SJCRH30 (cell line): ENCODE measurements at places on chromosomes 4 and X. TPM values are rescaled to one million over a fixed set of nuclear protein-coding genes. Genes with fewer than 3 reads are reported as not detected.

GRCh38 chrX:44157283-44157682 lies 184.1 kb upstream of the NDP start:
- no peak for DNase-seq

DNA sequence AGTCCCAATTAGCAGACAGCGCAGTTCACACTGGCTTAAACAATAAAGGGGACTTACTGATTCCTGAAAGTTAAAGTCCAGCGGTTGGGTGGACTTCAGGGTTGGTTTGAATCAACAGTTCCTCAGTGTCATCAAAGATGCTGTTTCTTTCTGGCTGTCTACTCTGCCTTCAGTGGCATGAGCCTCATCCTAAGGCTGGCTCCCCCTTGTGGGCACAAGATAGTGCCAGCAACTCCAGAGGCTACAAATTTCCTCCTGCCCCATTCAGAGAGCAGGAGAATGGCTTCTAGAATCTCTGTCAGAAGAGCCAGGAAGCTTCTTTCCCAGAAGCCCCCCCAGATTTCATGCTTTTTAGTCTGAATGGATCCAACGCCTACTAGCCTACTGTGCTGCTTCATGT lies 82.4 kb upstream of the MTM1 start:
- peak; percentile 38 for DNase-seq

The SLC38A5 gene
- total RNA-seq, result 13.8 and 15.4 TPM in 2 replicates

GRCh38 chr4:35163168-35163567 lies 1081.1 kb downstream of the ARAP2 start:
- DNase-seq, result no peak

- DNase-seq, result peak; percentile 22
Measured at GRCh38 chr4:140603286-140603685, 34.5 kb upstream of the UCP1 start.

DNA sequence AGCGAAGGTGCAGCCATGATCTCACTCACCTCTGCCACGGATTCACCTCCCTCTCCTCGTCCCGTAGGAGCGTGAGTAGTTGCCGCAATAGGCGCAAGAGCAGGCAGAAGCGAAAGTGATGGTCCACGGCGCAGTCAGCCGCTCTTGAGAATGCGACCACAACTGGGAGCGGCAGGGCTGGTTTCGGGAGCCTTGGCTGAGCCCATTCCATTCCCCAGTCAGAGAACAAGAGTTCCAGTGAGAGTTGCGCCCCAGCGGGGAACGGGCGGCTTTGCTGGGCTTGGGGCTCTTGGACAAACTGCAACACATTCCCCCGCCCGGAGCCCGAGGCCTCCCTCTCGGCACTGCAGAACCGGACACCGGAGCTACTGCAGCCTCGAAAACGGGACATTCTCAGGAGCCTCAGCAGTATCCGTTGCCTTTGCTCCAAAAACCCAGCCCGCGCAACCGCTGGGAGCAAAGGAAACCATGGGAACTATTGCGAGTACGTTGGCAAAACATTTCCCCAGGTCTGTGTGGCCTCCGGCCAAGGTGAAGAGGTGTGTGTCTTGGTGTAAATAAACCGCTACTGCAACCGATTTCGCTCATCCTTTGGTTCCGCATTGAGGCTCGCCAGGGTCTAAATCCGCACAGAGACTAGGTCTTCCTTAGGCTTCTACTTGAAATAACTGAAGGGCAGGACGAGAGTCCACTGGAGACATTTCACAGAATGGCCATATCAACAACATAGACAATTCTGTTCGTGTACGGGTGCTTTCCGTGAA lies 5.7 kb upstream of the ZBTB33 start:
- DNase-seq, result peak; percentile 66

DNA sequence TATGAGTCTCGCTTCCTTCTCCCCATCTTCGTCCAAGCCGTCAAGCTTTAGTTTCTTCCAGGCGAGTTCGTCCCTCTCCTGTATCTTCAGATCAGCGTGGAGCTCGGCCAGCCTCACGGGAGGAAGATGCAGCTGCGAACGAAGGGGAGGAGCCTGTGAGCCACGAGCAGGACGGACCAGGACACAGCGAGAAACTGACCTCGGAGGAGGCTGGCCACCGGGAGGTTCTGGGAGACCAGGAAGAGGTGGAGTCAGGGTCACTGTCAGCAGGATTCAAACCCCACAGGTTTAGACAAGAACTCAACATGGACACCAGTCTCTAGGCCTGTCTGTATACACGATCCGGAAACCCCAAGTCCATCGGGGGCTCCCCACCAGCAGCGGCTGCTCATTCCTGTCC lies 7.3 kb downstream of the LRPAP1 start:
- DNase-seq, result no peak

DNA sequence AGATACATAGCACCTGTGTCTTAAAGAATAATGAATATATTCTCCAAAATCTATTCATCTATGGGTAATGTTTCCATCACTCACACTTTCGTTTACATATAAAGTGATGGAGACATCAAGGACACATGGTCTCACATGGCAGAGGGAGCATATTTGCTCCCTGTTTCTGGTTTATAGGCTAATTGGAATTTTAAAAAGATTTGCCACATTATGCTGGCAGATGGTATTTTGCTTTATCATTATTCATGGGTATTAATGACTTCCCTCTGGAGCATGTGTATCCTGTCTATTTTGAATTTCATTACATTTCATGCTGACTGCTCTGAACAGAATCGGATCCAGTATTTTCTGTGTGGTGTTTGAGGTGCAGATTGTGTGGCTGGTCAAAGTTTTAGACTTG lies 79.0 kb downstream of the PDGFRA start:
- DNase-seq, result no peak

The DTHD1 gene
- not detected in 2 replicates for total RNA-seq

- peak; percentile 33 for DNase-seq
Measured at GRCh38 chr4:102449751-102450352, 51.3 kb upstream of the NFKB1 start.

The IL21 gene
- total RNA-seq, result not detected in 2 replicates

DNA sequence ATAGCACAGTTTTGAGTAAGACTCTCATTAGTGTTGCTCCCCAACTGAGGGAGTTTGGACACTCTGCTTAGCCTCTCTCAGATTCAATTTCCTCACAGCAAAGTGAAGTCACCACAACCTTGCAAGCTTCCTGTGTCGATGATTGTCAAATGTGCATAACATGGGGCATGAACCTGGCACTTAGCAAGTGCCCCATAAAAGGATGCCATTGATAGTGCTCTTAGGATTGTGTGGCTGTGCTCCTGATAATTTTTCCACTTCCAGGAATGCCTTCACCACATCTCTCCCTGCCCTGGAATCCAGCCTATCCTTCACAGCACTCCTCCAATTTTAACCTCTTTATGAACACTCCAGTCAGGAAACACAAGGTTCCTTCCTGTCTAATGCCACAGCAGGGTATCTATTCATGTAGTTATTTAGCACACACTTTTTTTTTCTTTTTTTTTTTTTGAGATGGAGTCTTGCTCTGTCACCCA lies 309.4 kb downstream of the PPP3CA start:
- DNase-seq, result no peak

GRCh38 chr4:150960818-150961217 lies 54.3 kb downstream of the LRBA start:
- DNase-seq, result peak; percentile 55

GRCh38 chr4:121479808-121480207 lies 99.0 kb upstream of the QRFPR start:
- DNase-seq, result no peak

DNA sequence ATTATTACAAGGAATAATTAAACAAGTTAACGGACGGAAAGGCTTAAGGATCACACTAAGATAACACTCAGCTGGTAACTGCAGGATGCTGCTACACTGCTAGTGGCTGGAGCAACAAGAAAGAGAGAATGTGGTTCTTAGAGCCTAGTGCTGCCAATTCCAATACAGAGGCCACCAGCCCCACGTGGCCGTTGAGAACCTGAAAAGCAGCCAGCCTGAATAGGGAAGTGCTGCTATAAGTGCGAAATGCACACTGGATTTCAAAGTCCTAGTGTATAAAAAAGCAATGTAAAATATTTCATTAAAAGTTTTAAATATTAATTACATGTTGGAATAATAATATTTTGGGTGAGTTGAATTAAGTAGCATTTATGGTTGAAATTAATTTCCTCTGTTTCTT lies 257.3 kb upstream of the TAPT1 start:
- no peak for DNase-seq

GRCh38 chrX:85084770-85085393 lies 81.2 kb downstream of the APOOL start:
- DNase-seq, result peak; percentile 49

GRCh38 chr4:82053396-82053795 lies 320.4 kb downstream of the HNRNPD start:
- DNase-seq, result no peak

GRCh38 chrX:774536-774935 lies 143.9 kb downstream of the SHOX start:
- no peak for DNase-seq

The TCEAL6 gene
- total RNA-seq, result not detected in 2 replicates

DNA sequence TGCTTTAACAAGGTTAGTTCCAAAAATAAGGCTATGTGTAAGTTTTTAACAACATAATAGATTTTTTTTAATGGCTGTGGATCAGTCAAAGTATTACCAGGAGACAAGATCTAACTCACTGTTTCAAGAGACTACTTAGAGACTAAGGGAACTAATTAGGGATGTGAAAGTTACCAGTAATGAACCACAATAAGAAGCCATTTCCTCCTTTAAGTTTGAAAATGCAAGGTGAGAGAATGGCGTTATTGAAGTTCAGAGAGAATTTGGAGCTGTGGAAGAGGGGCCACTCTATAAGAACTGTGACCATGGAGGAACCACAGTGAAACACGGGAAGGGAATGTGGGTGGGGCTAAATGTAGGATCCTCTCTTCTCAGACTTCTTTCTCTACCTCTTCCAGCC lies 624.2 kb downstream of the GLUD2 start:
- no peak for DNase-seq
